ENCODE measurements at places on chromosomes 6 and 20.

GRCh38 chr6:64270083-64270482 is 634.5 kb downstream of the PHF3 start:
- DNase-seq, result no peak

GRCh38 chr20:20992686-20993360 is 113.3 kb downstream of the LINC00237 start:
- DNase-seq, result no peak

DNA sequence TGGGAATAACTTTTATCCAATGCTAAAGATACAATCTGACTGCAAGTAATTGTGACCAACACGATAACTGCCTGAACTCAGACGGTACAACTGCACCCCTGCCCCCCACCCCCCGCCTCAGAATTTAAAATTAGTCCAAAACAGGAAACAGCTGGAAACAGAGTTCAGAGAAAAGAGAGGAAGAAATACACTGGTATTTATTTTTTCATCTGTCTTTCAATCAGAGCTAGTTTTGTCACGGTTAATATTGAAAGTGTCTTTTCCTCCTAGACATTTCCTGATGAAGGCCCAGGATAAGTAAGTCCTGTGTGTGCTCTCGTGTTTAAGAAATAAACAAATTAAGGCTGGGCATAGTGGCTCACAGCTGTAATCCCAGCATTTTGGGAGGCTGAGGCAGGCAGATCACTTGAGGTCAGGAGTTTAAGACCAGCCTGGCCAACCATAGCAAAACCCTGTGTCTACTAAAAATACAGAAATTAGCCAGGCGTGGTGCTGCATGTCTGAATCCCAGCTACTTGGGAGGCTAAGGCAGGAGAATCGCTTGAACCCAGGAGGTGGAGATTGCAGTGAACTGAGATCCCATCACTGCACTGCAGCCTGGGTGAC is 21.5 kb downstream of the ACSS1 start:
- DNase-seq, result no peak

GRCh38 chr6:72381076-72381475 is 240.8 kb upstream of the KCNQ5 start:
- no peak for DNase-seq

GRCh38 chr6:8383584-8383983 is 51.8 kb downstream of the SLC35B3 start:
- no peak for DNase-seq

GRCh38 chr6:146154197-146154596 is 125.3 kb downstream of the GRM1 start:
- DNase-seq, result peak; percentile 3

GRCh38 chr20:3839328-3839727 is 7.3 kb upstream of the MAVS start:
- no peak for DNase-seq

All from iris pigment epithelial cell (primary cell).